A549 treated with CpdA at 1 μM for 4 hours (cell line): ENCODE measurements at places on chromosomes 5 and 9. TPM values are rescaled to one million over a fixed set of nuclear protein-coding genes. Genes with fewer than 3 reads are reported as not detected.

PROP1 gene
- not detected in 5 replicates for total RNA-seq

CAVIN4 gene
- total RNA-seq, result 0.39 to 0.91 TPM (median 0.50 TPM) in 5 replicates

ARHGEF39 gene
- 12.3 to 19.6 TPM (median 18.5 TPM) in 5 replicates for total RNA-seq

PTPDC1 gene
- 3.3 to 4.3 TPM (median 4.2 TPM) in 5 replicates for total RNA-seq

FBXL7 gene
- total RNA-seq, result 1.3 to 1.8 TPM (median 1.6 TPM) in 5 replicates

C1QTNF2 gene
- 0.14 to 0.16 TPM (median 0.15 TPM) in 4 of 5 replicates, not detected in the other for total RNA-seq

ANXA1 gene
- 1,126 to 1,299 TPM (median 1,234 TPM) in 5 replicates for total RNA-seq

GPR150 gene
- total RNA-seq, result 0.07 to 0.15 TPM (median 0.08 TPM) in 4 of 5 replicates, not detected in the other

NACC2 gene
- total RNA-seq, result 21.9 to 30.8 TPM (median 28.7 TPM) in 5 replicates

PTGES2 gene
- 69.0 to 104 TPM (median 95.2 TPM) in 5 replicates for total RNA-seq

GLDC gene
- 12.7 to 17.4 TPM (median 13.3 TPM) in 5 replicates for total RNA-seq

BAAT gene
- 0.47 to 0.79 TPM (median 0.58 TPM) in 5 replicates for total RNA-seq

GABRA1 gene
- total RNA-seq, result not detected in 5 replicates

LRRTM2 gene
- not detected in 5 replicates for total RNA-seq

DDX31 gene
- total RNA-seq, result 27.0 to 32.2 TPM (median 28.1 TPM) in 5 replicates

ZNF189 gene
- total RNA-seq, result 6.2 to 8.7 TPM (median 6.4 TPM) in 5 replicates

SPATA31C2 gene
- total RNA-seq, result not detected in 5 replicates

TGFBI gene
- total RNA-seq, result 1,442 to 2,234 TPM (median 1,874 TPM) in 5 replicates

TAF11L13 gene
- total RNA-seq, result not detected in 5 replicates

PCDHGC4 gene
- 0.02 to 0.15 TPM (median 0.05 TPM) in 3 of 5 replicates, not detected in the others for total RNA-seq

SOX30 gene
- total RNA-seq, result 0.05 to 0.07 TPM in 2 of 5 replicates, not detected in the others

LMNB1 gene
- 54.2 to 86.3 TPM (median 62.8 TPM) in 5 replicates for total RNA-seq
